GM03348 (cell line): ENCODE measurements at places on chromosomes 3 and 15.
A peak's percentile ranks its signal among the peaks of the same experiment; 100 is the strongest.

DNA sequence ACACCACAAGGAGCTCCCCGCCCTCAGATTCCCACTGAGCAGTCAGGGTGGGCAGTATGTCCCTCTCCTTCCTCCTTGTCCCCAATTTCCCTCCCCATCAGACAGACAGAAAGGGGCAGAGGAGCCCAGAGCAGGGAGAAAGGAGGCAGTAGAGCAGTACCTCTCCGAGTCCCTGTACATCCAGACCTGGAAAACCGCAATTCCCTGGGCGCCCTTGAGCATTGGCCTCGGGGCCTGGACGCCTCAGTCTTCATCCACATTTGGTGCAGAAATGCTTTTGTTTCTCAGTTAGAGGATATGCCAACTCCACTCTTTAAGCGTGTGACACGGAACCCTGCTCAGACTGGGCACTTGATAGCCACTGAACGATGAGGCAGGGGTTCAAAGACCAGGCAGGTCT lies 5.9 kb downstream of the ISG20 start:
- no peak for DNase-seq

- no peak for DNase-seq
Measured at GRCh38 chr15:19973718-19974117, 567.9 kb downstream of the GOLGA6L6 start.

DNA sequence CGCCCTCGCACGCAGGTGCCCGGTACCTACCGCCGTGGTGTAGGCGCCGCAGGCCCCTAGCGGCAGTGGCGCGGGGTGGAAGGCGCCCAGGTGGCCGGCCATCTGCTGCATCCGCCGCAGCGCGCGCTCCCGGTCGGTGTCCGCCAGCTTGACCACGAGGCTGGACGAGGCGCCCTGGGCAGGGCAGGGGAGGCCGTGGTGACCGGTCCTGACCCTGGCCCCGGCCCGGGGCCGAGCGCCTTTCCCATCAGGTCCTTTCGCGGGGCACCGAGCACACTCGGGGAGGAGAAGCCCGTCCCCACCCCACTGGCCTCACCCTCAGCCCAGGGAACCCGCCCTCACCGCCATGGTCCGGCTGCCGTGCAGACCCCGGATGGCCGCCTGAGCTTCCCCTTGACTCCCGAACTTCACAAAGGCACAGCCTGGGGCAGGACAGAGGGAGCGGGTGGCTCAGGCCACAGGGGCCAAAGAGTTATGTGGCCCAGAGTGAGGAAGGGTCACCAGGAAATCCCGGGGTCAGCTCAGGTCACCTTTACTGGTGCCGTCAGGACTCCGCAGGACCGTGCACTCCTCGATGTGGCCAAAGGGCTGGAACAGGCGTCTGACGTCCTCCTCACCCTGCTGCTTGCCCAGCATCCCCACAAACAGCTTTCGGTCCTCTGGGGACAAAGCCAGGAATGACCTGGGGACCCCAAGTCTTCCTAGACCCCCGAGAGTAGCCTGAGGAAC lies 17.4 kb upstream of the PARP6 start:
- no peak for DNase-seq

- DNase-seq, result peak; percentile 51
Measured at GRCh38 chr3:151085889-151086483, 522 bp downstream of the MED12L start.

DNA sequence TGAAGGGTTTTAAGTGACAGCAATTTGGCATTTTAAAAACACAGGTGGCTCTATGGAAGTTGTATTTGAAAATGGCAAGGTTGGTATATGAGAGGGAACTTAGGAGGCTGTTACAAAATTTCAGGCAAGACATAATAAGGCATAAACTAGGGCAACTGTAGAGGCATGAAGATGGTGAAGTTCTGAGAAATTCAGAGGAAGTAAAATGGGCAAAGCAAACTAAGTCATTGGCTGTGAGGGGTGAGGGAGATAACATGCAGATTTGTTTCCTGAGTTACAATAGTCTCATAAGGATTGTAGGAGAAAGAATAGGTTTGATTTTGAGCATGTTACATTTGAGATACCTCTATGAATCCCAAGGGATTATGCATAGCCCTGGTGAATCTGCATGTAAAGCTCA lies 302.9 kb upstream of the ARHGEF26 start:
- DNase-seq, result no peak

- no peak for DNase-seq
Measured at GRCh38 chr15:70614221-70614620, 149.1 kb downstream of the UACA start.

DNA sequence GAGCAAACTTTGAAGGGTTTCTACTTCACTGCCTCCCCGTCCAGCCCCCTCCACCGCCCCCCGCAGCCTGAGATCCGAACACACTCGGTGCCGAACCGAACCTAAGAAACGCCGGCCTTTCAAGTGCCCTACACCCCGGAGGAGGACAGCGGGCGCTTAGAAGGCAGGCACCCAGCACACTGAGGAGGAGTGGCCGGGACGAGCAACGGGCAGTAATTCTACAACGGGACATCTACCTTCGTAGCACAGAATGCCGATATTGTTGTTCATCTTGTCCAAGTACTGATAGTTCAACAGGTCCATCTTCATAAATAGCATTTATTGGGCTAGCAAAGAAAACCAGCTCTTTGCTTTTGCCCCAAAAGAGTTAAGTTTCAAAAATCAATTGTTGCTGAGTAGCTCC lies 513 bp downstream of the VGLL4 start:
- DNase-seq, result peak; percentile 53

DNA sequence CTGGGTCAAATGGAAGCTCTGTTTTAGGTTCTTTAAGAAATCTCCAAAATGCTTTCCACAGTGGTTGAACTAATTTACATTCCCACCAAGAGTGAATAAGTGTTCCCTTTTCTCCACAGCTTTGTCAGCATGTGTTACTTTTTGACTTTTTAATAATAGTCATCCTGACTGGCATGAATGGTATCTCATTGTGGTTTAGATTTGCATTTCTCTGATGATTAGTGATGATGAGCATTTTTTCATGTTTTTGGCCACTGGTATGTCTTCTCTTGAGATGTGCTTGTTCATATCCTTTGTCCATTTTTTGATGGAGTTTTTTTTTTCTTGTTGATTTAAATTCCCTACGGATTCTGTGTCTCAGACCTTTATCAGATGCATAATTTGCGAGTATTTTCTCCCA lies 745.0 kb upstream of the BCHE start:
- DNase-seq, result no peak

DNA sequence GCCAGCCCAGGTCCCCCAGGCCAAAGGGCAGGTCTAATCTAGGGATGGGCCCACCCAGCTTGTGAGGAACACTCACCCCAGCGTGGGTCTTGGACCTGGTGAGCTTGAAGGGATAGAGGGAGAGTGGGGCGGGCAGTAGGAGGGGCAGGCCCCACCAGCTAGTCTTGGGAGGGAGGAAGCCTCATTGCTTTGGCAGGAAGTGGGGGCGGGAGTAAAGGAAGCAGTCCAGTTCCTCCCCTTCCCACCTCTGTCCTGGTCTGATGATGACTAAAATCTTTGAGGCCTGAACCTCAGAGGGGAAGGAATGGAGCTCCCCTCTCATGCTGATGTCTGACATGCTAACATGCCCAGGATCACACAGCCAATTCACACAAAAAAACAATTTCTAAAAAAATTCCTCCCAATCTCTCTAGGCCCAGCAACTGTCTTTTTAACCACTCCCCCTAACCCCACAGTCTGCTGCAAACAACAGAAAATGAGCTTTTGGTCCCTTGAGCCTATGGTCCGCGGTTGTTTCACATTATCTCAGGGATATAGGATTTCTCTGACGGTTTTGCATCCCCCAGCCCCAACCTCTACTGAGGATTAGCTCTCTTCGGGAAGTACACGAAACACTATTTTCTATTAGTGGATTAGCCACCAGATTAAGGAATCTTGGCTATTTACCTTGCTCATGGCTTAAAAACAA lies 30.7 kb upstream of the DUSP7 start:
- DNase-seq, result peak; percentile 34

- DNase-seq, result no peak
Measured at GRCh38 chr3:20776286-20776685, 590.3 kb upstream of the SGO1 start.

- DNase-seq, result peak; percentile 65
Measured at GRCh38 chr3:129992781-129993180, 18.3 kb downstream of the TRH start.

DNA sequence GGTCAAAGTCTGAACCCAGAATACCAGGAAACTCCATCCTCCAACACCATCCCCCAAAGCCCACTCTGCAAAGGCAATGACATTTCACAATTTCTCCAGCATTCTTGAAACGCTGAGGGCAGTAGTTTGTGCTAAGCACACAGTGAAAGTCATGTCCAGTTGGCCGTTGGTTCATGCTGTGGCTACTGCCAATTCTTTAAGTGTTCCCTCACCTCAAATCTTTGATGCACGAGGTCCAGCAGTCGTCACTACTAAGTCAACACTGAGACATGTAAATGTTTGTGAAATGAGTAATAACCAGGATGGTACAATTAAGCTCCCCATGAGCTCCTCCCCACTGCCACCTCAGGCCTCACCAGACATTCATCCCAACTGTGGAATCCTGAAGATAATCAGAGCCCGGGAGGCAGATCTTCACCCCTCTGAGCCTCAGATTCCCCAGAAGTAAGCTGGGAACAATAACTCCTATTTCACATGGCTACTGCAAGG lies 7.0 kb downstream of the SUCLG2 start:
- peak; percentile 79 for DNase-seq

GRCh38 chr15:98422130-98422478 lies 226.2 kb upstream of the IGF1R start:
- no peak for DNase-seq

DNA sequence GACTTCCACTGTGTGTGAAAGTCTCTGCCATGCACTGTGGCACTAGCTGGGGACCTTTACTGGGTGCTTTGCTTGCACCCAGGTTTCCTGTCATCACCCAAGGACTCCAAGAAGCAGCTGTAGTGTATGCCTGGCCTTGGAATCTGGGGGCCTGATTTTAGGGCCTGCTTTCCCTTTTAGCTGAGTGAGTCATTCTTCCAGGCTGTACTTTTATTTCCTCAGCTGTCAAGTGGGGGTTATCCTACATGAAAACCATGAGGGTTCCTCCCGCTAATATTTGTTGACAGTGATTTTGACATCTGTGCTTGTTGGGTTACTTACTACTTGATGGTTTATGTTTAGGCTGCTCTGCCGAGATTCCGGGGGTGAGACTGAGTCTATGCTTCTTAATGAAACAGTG lies 18.5 kb downstream of the GORASP1 start:
- DNase-seq, result no peak

DNA sequence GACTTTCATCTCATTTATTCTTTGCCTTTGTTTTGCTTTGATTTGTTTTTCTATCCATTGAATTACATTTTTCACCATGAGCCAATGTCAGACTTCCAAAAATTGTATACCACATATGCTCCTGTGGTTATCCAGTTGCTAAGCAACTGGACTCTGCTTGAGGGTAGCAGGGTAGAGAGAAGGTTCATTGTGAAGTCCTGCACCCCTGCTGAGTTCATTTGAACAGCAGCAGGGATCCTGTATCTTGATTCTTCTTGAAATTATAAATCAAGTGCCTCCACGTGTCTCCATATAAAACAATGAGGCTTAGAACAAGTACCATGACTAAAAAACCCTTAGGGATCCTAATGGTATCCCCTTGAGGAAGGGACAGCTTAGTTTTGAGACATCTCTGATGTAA lies 449.3 kb downstream of the ROBO2 start:
- no peak for DNase-seq
